ENCODE measurements at places on chromosomes 16 and 17.

- no peak for DNase-seq
Measured at GRCh38 chr16:58027916-58028455, 2.4 kb downstream of the MMP15 start.

DNA sequence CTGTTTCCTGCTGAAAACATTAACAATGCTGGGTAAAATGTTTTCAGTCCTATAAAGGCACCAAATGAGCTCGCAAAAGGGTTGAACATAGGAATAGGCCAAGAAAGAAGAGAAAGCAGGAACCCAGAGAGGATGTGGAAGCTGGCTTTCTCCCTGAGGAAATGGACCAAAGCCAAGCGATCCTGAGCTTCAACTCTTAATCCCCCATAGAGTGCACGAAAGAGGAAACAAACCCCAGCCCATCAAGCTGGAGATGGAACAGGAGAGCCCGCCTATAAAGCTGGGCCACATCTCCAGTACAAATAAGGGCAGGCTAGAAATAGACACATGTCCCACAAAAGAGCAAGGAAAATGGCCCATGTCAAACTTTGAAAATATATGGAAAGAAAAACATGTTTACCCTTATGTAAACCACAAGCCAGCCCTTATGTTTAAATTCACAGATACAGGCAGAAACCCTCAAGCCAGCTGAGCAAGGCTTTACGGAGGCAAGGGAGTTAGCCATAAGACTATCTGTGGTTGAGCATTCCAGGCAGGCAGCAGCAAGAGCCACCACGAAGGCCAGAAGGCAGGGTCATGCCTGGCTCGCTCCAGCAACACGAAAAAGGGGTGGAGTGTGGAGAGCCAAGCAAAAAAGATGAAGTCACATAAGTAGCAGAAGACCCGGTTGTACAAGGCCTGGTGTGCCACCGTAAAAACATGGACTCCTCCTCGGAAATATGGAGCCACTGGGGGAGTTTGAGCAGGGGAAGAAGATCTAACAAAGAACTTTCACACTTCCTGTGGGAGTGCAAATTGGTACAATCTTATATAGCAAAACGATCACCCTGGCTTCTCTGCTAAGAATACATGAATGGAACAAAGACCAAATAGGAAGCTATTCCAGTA, 27.8 kb downstream of the COPRS start:
- DNase-seq = no peak

DNA sequence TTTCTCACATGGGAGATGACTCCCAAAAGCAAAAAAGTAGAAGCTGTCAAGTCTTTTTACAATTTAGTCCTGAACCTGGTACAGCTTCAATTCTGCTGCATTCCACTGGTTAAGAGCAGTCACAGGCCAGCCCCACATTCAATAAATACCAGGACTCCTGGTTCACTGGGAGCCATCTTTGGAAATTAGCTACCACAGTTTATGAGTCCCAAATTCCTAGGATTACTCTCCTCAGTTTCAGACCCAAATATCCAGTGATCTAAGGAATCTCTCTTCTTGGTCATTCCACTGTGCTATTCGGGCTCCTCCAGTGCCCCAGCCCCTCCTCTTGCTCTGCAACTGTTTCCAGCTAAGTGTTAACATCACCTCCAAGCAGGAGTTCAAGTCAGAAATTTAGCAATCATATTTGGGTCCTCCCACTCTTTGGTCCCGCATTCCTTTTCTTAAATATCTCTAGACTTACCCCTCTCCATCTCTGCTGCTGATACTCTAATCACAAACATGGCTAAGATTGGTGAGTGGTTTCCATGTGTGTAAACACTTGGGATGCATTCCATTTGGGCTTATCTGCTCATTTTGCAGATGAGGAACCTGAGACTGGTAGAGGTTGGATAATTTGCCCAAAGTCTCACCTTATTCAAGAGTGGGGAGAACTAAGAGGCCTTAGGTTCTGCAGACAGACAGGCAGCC, 9.6 kb upstream of the WIPF2 start:
- DNase-seq = no peak

- no peak for DNase-seq
Measured at GRCh38 chr17:7997186-7997585, 5.2 kb upstream of the GUCY2D start.

DNA sequence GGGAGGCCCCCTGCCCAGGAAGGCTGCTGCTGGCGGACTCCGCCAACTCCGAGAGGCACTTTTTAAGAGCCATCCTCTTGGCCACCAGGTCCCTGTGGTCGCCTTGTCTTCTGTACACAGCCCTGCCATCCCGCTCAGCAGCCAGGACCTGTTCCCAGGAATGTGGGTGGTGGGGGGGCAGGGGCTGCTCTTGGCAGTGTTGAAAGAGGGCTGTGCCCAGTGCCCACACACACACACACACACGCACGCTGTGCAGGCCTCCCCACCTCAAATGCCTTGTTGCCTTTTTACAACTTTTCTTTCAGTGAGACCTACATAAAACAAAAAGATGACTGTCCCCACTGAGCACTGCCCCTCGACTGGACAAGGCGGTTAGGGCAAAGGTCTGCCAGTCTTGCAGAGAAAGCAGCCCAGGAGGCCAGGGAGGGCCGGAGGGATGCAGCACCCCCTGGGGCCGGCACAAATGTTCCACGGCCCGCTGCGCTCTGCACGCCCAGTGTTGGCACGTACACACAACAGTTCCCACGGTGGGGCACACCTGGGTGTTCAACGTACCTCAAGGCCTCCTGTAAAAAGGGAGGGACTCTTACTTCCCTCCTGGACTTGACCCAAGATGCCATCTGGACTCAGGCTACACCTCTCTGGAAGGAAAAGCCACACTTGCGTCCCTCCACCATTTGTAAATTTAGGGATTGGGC, 18.5 kb upstream of the PITPNA start:
- no peak for DNase-seq

- no peak for DNase-seq
Measured at GRCh38 chr17:47884905-47885730, 10.9 kb upstream of the SP2 start.

- DNase-seq = no peak
Measured at GRCh38 chr16:51129105-51129504, 22.0 kb downstream of the SALL1 start.

DNA sequence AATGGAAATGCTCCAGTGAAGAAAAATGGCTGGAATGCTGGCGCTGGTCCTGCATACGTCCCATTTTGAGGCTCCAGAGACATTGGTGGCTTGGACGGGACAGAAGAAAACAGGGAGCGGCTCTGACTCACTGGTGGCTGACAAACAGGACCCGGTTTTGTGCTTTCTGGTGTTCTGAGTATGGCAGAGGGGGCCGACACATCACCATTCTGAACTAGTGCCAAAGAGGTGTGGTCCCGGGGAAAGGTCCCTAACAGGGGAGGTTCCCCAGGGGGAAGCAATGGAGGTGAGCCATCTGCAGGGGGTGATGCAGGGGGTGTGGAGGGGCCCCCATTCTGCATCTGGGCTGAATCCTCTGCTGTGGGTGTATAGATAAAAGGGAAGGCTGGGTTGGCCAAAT, 8.3 kb downstream of the ANKRD40 start:
- no peak for DNase-seq

DNA sequence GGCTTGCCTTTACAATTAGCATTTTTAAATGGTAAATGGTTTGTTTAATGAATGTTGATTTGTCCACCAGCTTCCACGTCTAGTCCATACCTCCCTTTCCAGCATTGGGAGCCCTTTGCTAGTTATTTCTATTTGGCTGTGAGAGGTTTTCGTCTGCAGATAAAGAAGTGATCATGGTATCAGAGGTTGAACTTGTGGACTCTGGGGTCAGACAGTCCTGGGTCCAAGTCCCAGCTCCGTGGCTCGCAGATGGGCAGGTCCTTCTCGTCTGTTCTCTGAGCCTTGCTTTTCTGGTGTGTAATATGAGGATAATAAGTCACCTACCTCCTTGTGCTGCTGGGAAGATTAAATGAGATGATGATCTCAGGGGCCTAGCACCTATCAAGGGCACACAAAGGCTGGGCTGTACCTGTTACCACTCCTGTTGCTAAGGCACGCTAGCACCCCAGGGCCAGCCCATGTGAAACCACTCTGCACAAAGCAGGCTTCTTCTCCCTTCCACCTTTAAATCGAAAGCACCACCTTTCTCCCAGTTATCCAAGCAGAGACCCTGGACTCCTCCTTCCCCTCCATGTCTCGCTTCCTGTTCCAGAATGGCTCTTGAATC, 103.9 kb downstream of the GNAO1 start:
- DNase-seq = no peak

- DNase-seq = no peak
Measured at GRCh38 chr17:28812748-28813377, 29.7 kb downstream of the FAM222B start.

- DNase-seq = no peak
Measured at GRCh38 chr17:20930081-20930760, 112.6 kb downstream of the USP22 start.

- DNase-seq = no peak
Measured at GRCh38 chr16:67541391-67542263, 13.0 kb downstream of the RIPOR1 start.

DNA sequence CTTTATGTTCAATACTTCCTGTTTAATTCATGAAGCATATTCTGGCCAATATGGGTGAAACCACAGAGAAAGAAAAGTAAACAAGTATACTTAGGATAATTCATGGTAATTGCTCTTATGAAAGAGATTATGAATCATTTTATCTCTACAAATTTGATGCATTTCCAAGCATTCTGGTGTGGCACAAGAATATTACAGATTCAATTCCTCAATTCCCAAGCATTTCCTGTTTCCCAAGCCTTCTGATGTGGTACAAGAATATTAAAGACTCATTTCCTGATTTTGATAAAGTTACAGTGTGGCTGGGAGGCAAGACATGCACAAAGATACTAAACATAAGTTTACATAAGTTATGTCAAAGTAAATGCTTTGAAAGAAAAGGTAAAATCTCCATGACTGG, 126.1 kb upstream of the NUDT7 start:
- no peak for DNase-seq

GRCh38 chr17:6139447-6139832, 69.3 kb downstream of the WSCD1 start:
- no peak for DNase-seq

GRCh38 chr16:72637306-72637705, 410.6 kb downstream of the ZFHX3 start:
- DNase-seq = no peak
